Activated naive CD4-positive, alpha-beta T cell treated with anti-CD3 and anti-CD28 coated beads, Interleukin-2, amount 50 U/mL, for 72 hours (primary cell): ENCODE measurements at places on chromosomes 12 and 14.

DNA sequence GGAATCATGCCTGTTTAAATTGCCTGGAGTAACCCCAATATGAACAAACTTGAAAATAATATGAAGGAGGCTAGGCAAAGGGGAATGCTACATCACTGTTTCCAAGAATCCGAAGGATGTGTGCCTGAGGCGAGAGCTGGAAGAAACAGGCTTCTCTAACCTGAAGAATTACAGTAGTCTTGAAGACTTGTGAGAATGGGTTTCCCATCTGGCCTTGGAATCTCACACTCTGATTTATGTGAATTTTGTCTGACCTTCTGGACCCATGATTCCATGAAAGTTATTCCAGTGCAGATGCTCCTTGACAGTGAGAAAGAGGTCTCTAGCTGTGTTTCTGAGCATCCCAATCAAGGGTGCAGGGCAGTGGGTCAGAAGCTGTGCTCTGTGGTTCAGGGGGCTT lies 122.1 kb upstream of the PARP11 start:
- DNase-seq, result no peak

DNA sequence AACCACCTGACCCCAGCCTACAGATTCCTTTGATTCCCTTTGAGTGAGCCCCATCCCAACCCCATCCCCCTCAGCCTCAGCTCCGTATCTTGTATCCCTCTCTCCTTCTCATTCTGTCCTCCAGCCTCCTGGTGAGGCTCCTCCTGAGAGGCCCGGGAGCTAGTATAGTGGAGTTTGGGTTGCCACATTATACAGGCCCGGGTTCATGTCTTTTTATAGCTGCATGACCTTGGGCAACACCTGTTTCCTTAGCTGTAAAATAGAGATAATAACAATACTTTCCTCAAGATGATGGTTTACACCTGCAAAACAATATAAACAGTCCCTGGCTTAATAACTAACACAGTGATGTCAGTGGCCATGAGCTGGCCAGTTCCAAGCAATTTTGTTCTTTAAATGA lies 89.8 kb downstream of the STAB2 start:
- DNase-seq, result no peak

- no peak for DNase-seq
Measured at GRCh38 chr12:76967181-76967885, 88.5 kb upstream of the CSRP2 start.

DNA sequence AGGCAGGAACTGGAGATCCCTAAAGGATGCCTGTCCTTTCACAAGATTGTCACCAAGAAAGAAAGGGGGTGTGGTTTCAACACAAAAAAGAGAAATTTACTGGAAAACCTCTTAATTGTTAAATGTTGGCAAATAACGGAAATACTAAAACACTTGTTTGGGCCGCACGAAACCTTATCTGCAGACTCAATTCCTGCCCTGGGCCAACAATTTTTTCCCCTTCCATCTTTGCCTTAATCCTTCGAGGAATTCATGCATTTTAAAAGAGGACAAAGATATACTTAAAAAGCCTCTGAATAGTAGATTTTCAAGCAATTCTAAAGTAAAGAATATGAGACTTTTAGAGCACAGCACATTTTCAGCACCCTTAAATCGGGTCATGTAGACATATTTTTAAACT lies 366.2 kb downstream of the DUSP6 start:
- DNase-seq, result no peak

- no peak for DNase-seq
Measured at GRCh38 chr14:78363008-78363407, 192.8 kb downstream of the NRXN3 start.

DNA sequence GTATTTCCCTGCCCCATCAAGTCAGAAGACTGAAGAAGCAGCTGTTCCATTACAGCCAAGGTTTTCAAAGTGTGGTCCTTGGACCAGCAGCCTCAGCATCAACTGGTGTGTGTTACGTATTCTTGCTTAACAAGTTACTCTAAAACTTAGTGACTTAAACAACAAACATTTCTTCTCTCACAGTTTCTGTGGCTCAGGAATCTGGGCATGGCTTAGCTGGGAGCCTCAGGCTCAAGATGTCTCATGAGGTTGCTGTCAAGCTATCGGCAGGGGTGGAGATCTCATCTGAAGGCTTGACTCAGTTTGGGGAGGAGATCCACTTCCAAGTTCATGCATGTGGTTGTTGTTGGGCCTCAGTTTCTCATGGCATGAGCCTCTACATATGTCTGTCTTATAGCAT lies 174.5 kb downstream of the KTN1 start:
- no peak for DNase-seq

DNA sequence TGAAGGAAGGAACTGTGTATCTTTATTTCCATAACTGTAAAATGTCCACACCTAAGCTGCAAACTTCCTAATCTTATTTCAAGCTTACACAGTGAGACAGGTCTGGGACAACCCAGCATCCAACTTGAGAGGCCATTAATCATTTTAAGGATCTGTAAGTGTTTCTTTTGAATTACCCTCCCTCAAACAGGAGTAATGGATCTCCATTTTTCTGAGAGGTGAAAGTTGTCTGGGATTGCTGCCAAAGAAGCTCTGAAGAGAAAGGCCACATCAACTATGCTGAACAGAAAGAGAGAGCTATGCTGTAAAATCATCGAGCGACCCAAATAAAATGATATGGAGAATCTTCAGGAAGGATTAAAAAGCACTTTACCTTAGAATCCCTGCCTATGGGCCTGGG lies 131.7 kb upstream of the CPNE8 start:
- DNase-seq, result no peak

GRCh38 chr14:80927083-80927989 lies 14.2 kb downstream of the CEP128 start:
- DNase-seq, result no peak

- no peak for DNase-seq
Measured at GRCh38 chr12:52884526-52885293, 20.2 kb downstream of the KRT8 start.

- no peak for DNase-seq
Measured at GRCh38 chr12:78455991-78456390, 408.6 kb upstream of the SYT1 start.

DNA sequence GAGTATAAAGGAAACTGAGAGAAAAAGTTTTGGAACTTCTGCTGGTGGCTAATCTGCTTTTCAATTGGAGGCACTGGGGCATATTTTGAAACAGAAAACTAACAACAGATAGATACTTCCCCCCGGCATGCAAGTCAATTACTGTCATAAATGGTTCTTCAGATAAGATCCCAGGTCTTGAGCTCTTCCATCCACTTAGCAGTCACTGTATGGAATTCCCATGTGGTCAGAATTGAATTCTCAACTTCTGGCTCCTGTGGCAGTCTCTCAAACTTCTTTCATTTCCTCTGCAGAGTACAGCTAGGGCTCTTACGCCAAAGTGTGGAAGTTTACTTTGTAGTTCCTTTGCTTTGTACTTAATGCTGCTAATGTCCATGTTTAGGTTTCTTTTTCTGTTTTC lies 452.2 kb downstream of the IPO8 start:
- no peak for DNase-seq

DNA sequence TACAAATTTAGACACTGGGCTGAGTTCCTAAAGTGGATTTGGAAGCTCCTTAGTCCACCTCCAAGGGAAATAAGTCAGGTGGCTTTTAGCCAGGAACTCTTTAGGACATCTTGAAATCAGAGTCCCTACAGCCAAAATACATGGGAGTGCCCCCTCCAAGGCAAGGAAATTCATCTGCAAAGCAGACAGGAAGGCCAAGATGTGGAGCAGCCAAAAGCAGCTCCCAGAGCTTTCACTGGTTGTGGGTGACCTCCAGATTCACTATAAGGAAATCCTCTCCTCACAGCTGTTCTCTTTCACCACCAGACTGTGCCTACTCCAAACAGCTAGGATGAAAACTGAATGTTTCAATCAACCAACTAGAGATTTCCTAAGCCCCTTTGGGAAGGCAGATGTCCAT lies 6.6 kb downstream of the TTC9 start:
- DNase-seq, result no peak

- DNase-seq, result no peak
Measured at GRCh38 chr12:26473291-26473690, 277.9 kb downstream of the SSPN start.

- DNase-seq, result no peak
Measured at GRCh38 chr14:62658631-62659030, 386.6 kb downstream of the KCNH5 start.

DNA sequence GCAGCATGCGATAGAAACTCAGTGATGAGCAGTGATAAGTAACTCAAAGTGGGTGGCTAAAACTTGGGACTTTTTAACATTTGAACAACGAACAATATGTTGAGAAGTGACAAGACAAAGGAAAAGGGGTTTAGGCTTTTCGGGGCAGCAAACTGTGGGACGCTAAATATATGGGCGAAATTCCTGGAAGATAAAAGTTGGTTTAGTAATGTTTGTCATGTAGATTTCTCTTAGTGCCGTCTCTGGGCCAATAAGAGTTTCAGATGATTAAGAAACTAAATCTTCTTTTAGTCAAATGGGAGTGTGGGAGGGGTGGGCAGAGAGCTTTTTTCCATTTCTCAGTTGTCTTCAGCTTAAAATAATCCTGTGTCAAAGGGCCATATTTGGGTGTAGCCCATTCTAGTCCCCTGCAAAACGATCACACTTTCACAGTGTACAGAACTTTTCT lies 41.7 kb upstream of the FUT8 start:
- no peak for DNase-seq

DNA sequence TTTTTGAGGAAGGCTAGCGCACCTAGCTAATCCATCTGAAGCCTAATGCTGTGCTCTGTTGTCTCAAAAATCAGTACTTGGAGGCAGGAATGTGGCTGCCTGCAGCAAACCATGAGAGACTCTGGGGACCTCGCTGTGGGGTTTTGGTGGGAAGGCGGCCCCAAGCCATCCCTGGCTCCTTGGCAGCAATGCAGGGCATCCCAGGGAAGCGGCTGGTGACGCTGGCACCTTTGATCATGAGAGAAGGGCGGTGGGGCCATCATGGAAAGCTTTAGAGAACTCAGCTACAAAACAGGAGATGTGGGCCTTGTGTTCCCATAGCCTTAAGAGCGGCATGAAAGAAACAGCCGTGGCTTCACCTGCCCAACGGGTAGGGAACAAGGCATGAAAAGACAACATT lies 101.1 kb upstream of the SFSWAP start:
- DNase-seq, result no peak

- no peak for DNase-seq
Measured at GRCh38 chr12:110373962-110374611, 29.4 kb downstream of the ANAPC7 start.

DNA sequence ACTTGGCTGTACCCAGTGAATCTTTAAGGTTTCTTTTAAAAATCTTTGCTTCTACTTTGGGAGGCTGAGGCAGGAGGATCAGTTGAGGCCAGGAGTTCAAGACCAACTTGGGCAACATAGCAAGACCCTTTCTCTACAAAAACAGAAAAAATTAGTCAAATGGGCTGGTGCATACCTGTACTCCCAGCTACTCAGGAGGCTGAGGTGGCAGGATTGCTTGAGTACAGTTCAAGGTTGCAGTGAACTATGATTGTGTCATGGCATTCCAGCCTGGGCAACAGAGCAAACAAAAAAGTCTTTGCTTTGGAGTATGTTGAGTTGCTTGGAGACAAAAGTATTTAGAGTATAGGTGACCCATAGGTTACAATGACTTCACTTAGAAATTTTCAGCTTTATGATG lies 6.2 kb upstream of the DDX55 start:
- no peak for DNase-seq

GRCh38 chr12:127270193-127270592 lies 996.8 kb upstream of the TMEM132C start:
- no peak for DNase-seq

DNA sequence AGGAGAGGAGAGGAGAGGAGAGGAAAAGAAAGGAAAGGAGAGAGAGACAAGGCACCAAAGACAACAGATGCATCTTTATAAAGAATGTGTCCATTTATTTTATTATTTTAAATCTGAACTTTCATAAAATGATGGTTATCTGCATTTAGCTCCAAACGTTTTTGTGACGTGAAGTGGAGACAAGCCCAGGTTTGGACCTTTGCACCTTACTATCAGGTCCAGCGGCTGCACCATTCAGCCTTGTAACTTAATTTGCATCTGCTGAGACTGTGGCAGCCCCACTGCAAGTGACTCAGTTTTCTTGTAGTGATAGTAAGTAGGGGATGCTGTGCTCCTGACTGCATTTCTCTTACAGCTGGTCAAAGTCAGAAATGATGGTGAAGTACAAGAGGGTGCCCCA lies 130.7 kb downstream of the NTF3 start:
- DNase-seq, result no peak

GRCh38 chr14:24115422-24116127 lies 826 bp upstream of the NRL start:
- no peak for DNase-seq

DNA sequence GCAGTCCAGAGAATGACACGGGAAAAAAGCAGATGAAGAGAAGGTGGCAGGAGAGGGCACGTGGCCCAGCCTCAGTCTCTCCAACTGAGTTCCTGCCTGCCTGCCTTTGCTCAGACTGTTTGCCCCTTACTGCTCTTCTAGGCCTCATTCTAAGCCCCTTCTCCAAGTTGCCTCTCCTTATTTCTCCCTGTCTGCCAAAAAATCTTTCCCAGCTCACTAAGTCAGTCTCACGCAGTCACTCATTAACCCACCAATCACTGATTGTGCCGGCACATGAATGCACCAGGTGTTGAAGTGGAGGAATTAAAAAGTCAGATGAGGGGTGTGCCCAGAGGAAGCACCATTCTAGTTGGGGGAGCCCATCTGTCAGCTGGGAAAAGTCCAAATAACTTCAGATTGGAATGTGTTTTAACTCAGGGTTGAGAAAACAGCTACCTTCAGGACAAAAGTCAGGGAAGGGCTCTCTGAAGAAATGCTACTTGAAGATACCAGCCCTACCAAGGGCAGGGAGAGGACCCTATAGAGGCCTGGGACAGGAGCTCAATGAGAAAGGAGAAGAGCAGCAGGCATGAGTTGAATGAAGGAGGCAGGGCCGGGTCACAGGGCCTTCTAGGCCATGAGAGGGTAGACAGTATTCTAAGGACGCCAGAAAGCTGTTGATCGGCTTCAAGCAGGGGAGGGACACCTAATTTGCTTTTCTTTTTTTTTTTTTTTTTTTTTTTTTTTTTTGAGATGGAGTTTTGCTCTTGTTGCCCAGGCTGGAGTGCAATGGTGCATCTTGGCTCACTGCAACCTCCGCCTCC lies 40.9 kb downstream of the DAD1 start:
- no peak for DNase-seq

DNA sequence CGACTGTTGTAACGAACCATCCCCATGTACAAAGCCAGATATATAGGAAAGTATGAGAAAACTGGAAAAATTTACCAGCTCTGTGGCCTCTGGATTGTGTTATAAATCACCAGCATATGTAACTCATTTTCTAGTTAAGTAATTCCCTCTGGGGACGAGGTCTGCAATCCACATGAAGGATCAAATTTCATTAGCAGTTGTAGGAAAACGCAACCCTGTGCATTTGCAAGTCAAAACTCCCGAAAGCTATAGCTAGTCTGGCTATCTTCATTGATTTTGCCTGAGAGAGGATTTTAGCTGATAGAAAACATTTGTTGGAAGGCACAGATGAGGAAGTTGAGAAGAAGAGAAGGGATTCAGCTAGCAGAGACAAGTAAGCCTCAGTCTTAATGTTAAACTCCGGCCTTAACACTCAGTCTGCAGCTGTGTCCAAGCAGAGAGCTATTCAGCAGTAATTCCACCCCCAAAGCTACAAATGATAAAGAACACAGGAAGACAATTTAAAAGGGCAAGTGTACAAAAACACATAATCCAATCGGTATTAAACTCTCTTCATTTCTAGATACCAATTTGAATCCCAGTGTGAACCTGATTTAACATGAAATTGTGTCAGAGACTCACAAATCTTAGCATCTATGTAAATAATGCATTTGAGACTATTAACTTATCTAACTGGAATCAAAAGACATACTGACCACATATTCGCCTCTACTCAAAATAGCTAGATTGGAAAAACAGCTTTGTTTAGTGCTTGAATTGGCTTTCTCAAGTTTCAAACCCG lies 54.2 kb upstream of the CERS5 start:
- DNase-seq, result no peak

GRCh38 chr14:51095854-51096823 lies 1.2 kb upstream of the TRIM9 start:
- peak; percentile 19 for DNase-seq
